ENCODE measurements at places on chromosomes 3 and 15.

DNA sequence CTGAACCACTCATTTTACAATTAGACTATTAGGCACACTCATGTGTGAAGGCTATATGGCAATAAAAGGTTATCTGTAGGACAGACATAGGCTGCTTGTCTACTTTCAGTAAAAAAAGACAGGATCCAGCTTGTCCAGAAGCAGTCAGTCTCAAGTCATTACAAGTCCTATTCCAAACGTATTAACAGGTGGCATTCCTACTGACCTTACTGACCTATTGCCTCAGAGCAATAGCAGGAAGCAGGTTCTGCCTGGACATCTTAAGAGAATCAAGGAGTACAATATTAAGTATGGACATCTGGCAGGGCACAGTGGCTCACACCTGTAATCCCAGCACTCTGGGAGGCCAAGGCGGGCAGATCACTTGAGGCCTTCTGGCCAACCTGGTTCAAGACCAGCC is 7.0 kb downstream of the CMTM6 start:
- no peak for DNase-seq

- DNase-seq: no peak
Observed at GRCh38 chr3:150237490-150237889, 170.6 kb upstream of the TSC22D2 start.

DNA sequence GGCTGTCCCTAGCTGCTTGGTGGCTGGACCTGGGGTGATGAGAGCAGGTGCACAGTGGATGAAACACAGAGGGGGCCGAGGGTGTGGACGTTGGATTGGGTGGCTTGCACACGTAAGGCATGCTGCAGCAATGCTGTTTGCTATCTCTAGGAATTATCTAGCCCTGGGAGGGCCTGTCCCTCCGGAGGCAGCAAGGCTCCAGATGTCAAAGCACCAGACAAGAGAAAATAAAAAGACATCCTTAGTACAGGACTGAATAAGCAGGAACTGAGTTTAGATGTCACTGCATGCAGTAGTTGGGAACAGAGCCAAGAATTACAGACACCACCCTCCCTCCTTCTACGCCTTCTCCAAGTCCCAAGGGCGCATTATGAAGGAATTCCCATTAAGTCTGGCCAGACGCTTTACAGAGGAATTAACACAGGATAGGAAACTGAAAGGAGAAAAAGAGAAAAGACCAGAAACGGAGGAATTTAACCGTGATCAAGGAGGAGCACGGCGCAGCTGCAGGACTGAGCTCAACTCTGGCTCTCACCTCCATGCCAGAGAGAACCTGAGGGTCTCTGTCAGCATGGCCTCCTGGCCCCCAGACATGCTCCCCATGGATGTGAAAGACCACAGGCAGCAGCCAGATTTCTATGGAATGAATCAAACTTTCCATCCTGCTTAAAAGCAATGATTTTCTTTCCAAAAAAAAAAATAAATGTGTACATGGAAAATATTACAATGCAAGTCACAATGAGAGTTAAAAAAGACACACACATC is 13.8 kb downstream of the ATP10A start:
- no peak for DNase-seq

DNA sequence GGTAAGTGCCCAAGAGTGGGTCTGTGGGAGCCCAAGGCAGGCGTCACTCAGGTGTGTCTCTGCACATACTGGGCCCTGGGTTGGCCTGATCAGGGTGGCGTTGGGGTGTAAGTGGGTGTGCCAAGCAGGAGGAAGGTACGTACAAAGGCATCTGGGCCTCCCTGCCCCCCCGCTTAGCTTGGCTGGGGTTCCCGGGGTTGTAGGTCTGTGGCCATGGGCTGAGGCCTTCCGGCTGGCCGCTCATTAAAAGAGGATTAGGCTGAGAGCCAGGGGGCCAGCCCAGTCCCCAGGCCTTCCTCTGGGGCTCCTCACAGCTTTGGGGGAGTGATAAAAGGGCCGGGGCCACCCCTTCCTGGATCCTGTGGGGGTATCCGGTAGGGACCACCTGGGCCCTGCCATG is 13.3 kb downstream of the SEMA3F start:
- DNase-seq: no peak

DNA sequence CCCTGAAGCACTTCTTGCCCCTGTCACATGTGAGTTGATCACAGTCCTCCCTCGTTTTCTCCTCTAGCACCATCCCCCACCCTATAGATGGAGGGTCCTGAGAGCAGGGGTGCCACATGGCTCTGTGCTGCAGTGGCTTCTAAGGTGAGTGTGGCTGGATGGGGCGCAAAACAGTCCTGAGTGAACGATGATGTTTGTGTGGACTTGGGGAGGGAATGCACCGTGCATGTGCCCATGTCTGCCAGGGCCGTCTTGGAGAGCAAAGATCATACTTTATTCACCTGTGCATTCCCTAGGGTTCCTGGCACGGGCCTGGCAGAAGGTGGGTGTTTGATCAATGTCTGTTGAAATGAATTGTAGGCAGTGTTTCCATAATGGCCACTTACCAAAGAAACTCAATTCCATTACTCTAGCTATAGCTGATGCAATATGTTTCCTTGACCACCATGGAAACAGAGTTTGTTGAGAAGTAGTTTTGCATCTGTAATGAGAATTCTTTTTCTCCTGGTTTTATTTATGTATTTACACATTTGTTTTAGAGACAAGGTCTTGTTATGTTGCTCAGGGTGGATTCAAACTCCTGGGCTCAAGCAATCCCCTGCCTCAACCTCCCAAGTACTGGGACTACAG is 58.0 kb downstream of the ABTB1 start:
- no peak for DNase-seq

DNA sequence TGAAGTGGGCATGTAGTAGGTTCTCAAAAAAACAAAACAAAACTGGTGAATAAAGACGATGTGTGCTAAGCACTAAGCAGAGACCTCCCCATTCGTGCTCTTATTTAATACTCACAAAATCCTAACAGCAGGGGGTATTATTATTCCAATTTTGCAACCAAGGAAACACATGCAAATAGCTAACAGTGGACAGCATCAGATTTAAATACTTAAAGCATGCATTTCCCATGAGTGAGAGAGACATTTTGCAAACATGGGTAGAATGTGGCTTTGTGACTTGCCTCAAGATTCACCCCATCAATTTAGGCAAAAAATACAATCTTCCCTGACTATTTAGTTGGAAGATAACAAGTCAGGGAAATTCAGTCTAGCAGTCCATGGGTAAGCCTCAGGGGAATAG is 946.2 kb upstream of the CFAP20DC start:
- DNase-seq: no peak

DNA sequence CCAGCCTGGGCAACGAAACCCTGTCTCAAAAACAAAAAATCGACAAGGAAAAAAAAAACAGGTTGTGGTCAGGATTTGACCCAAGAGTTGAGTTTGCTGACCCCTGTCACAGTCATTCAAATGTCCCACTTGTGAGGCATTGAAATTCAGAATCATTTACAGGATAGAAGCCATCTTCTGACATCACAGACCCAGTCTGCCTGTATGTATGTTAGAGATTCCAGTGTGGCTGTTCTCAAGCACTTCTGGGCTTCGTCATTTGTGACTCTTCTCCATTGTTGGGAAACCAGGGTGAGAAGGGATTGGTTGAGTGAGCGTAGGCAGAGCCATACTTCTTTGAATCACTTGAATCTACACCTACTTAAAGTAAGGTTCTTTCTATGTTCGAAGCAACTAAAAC is 57.1 kb downstream of the LMLN start:
- DNase-seq: no peak

DNA sequence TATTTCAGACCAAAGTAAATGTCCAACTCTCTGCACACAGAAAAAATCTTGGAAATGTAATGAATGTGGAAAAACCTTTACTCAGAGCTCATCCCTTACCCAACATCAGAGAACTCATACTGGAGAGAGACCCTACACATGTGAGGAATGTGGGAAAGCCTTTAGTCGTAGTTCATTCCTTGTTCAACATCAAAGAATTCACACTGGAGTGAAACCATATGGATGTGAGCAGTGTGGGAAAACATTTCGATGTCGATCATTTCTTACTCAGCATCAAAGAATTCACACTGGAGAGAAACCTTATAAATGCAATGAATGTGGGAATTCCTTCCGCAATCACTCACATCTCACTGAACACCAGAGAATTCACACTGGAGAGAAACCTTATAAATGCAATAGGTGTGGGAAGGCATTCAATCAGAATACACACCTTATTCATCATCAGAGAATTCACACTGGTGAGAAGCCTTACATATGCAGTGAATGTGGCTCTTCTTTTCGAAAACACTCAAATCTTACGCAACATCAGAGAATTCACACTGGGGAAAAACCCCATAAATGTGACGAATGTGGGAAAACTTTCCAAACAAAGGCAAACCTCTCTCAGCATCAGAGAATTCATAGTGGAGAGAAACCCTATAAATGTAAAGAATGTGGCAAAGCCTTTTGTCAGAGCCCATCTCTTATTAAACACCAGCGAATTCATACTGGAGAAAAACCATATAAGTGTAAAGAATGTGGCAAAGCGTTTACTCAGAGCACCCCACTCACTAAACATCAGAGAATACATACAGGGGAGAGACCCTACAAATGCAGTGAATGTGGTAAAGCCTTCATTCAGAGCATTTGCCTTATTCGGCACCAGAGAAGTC is 8.0 kb upstream of the ZNF501 start:
- DNase-seq: no peak

- no peak for DNase-seq
Observed at GRCh38 chr3:82186017-82186416, 424.6 kb upstream of the GBE1 start.

- DNase-seq: no peak
Observed at GRCh38 chr15:61857169-61857829, 202.9 kb downstream of the VPS13C start.

All from stimulated activated CD8-positive, alpha-beta memory T cell treated with anti-CD3 and anti-CD28 coated beads, Interleukin-4, amount 100 ng/mL, for 4 hours (primary cell).